ENCODE measurements at places on chromosomes 12 and 14.

DNA sequence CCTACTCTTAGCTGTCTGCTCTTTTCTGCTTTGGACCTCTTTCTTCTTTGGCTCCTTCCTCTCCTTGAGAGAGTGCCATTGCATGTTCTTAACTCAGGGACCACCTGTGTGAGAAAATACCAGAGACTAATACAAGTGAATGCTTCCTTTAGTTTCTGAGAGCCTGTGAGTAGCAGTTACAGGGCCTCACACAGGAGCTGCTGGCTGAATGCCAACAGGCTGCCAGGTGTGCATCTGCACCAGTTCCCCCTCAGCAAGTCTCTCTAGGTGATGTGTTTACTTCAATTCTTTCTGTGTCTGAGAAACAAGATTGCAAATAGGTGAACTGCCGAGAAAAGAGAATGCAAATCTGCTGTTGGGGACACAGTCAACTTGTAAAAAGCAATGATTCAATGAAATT is 108.2 kb downstream of the STXBP6 start:
- no peak for DNase-seq

DNA sequence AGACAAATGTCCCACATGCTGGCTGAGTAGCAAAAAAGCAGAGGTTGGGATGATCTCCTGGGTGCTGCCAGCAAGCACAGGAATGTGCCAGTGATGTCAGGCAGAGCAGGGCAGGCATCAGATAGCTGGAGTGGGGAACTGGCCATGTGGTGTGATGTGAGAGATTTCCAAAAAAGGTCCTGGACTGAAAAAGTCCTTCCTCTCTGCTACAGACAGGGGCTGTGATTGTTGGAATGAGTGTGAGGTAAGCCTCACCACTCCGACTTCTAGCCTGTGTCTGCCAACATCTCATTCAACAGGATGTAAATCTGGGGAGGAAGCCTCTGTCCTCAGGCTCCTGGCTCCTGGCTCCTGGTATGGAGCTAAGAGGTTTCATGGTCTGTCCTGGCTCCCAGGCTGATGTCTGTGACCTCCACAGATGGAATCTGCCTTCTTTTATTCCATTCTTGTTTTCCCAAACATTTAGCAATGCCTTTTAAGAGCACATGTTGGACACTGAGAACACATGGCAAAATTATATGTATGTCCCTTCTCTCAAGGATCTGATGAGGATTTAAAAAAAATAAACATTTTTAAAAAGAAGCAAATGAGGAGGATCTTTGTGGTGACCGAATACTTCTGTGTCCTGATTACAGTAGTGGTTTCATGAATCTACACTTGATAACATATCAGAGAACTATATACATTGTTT is 50.1 kb upstream of the STK38L start:
- DNase-seq = no peak

GRCh38 chr12:75747572-75748021 is 236.2 kb upstream of the KRR1 start:
- no peak for DNase-seq

- no peak for DNase-seq
Observed at GRCh38 chr14:69006346-69006745, 27.2 kb upstream of the ACTN1 start.

GRCh38 chr12:88111074-88111652 is 30.7 kb downstream of the CEP290 start:
- DNase-seq = peak; percentile 30

DNA sequence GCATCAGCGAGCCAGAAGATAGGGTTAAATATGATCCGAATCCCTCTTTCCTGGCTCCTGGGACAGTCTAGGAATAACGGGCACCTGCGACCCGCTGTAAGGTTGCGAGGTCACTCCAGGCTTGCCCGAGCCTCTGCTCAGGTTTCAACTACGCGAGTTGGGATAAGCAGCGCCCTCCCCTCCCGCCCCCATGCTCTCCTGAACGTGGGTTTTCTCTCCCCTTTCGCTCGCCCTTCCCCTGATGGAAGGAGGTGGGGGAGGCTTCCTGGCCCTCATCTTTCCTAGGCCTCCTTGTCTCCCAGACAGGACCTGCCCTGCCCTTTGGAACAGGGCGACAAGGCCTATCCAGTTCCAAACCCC is 753 bp upstream of the ATP5MC2 start:
- DNase-seq = no peak

DNA sequence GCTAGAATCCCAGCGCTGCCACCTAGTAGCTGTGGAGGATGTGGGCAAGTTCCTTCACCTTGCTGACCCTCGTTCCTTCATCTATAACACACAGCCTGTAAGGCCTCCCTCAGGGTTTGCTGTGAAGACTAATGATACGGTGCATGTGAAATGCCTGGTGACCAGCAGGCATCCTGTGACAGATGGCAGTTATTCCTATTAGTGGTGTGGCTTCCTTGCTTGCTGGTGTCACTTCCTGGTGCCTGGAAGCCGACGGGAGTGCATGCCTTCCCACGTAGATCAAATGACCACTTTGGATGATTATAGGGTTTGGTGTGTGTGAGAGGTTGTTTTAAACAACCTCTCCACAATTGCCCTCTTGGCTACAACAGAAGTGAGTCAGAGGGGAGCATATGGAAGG is 894.9 kb downstream of the VRK1 start:
- no peak for DNase-seq

DNA sequence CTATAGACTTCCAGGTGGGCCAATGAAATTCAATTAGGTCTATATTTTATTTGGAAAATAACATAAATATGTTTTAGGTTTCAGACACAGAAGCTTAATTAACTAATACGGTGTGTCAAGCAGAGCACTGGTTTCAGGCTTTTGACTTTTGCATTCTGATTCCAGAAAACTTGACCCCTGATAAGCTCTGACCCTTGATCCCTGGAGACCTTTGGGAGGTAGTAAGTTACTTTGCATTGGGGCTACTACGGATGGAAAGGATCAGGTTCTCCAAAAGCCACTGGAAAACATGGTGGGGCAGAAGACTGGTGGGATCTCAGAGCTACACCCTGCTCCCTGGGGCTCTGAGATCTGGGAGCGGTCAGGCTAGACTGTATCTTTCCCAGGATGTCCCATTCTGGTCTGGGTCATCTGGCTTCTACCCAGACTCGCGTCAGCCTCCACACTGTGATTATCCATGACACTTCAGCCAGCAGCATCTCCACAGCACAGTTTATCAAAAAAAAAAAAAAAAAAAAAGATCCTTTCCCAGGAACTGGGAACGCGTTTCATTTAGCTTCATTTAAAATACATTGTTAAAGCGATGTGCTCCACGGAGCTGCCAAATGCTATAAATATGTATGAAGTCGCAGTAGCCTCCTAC is 17.8 kb upstream of the EMP1 start:
- DNase-seq = no peak

DNA sequence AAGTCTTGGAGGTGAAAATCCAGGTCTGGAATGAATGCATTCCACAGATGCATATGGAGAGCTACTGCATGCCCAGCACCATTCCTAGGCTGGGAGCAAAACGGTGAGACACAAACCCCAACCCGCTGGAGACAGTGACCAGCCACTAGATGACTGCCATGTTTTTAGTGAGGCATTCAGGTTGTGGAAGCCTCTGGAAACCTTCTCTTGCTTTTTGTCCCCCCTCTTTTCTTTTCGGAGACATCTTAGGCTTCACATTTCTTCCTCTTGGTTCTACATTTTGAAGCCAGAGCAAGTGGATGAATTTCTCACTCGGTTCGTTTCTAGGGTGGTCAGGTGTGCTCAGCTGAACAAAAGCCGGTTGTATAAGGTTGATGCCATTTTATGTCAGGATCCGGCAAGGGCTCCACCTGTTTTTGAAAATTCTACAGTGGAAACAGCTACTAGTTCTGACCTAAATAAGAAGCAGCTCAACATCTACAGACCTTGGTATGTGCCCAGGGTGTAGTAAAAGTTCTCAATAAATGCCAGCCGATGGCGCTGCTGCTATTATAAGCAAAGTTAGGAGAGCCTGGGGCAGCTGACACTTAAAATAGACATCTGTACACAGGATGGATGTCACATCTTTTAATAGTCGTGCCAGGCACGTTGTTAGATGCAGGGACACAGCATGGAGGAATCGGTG is 1.8 kb upstream of the ZNF839 start:
- peak; percentile 32 for DNase-seq

Data from CD4-positive, alpha-beta T cell treated with Interleukin-2 at 100 ng/mL for 4 hours (primary cell).